ENCODE measurements at places on chromosomes 5 and 9. TPM values are rescaled to one million over a fixed set of nuclear protein-coding genes. Genes with fewer than 3 reads are reported as not detected.

DNA sequence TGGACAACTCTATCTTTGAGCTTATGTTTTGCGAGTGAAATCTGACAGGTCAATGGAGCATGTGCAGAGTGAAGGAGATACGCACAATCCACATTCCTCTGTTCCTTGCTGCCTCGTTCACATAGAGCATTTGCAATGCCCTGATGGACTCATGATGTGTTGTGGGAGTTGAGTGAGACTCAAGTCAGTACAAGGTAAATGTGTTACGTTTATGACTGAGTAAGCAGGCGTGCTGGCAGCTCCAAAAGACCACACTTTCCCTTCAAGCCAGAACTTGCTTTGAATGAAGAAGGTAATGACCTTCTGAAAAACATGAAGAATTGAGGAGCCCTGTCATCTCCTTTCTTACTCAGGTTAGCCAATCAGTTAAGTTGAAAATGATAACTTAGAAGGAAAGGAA lies 477.8 kb downstream of the CTNND2 start:
- no peak overlapping the region for H3K4me3 ChIP-seq
- no peaks in the 10 kb centered on the region for H3K4me1 ChIP-seq
- no peaks in the 10 kb centered on the region for H3K36me3 ChIP-seq
- H3K27ac ChIP-seq = no peak overlapping the region
- no peak for DNase-seq

DNA sequence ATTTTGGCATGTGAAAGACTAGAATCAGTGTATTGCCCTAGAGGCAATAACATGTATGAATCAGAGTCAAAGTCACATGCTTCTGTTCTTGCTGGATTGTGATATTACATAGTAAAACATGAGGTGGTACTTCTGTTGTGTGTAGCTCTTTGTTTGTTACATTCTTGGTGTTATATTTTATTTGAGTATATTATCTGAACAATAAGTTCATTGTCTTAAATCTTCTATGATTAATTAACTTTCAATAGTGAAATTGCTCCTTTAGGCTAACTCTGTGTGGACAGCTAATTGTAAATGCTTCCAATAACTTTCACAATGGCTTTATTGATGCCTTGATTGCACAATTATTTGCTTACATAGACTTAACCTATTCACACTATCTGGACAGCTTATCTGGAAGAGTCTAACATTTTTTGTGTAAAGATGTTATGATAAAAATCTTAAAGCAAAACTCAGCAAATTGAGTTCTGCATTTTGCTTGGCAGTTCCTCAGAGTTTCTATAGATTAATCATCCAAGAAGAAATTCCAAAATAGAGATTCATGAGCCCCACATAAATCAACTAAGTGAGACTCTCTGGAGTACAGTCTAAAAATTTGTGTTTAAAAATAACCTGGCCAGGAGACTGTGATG lies 239.6 kb upstream of the TUSC1 start:
- no peaks in the 10 kb centered on the region for H3K4me1 ChIP-seq
- no peaks in the 10 kb centered on the region for H3K27me3 ChIP-seq
- no peak overlapping the region for H3K27ac ChIP-seq
- no peak for DNase-seq
- H3K36me3 ChIP-seq = no peaks in the 10 kb centered on the region
- H3K4me3 ChIP-seq = no peak overlapping the region

DNA sequence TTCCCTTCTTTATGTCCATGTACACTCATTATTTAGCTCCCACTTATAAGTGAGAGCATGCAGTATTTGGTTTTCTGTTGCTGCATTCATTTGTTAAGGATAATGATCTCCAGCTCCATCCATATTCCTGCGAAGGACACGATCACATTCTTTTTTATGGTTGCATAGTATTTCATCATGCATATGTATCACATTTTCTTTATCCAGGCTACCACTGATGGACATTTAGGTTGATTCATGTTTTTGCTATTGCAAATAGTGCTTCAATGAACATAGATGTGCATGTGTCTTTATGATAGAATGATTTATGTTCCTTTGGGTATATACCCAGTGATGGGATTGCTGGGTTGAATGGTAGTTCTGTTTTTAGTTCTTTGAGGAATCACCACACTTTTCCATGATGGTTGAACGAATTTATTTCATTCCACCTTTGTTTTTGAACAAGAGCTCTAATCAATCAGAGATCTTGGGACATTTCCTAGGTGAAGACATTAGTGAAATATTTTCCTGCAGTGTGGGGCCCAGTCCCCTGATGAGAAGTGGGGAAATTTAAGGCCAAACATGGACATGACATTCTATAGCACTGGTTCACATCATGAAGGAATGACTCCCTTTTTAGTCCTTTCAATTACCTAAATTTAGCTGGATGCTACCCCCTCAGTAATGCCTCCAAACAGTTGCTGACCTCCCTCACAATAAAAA lies 7.1 kb upstream of the TEX48 start:
- H3K27ac ChIP-seq = no peak overlapping the region
- no peak for DNase-seq
- no peaks in the 10 kb centered on the region for H3K4me1 ChIP-seq
- no peaks in the 10 kb centered on the region for H3K36me3 ChIP-seq
- H3K27me3 ChIP-seq = no peaks in the 10 kb centered on the region

DNA sequence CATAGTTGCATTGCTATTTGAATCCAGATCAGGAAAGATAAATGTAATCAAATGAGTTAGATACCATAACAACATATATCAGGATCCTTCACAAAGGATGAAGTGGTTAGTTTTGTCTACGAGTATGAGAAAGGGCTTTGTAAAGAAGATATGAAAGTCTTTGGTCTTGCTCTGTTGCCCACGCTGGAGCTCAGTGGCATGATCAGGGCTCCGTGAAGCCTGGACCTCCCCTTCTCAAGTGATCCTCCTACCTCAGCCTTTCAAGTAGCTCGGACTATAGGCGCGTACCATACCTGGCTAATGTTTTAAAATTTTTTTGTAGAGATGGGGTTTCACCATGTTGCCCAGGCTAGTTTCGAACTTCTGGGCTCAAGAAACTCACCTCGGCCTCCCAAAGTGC lies 1.8 kb downstream of the SMC5 start:
- H3K36me3 ChIP-seq = peaks cover 49% of the 10 kb centered on the region
- peak; percentile 36 for DNase-seq
- peak overlapping the region; percentile 94 for H3K4me3 ChIP-seq
- H3K27me3 ChIP-seq = no peaks in the 10 kb centered on the region
- no peak overlapping the region for H3K27ac ChIP-seq

GRCh38 chr5:1108023-1108864 lies 3.6 kb downstream of the SLC12A7 start:
- H3K27ac ChIP-seq = no peak overlapping the region
- DNase-seq = no peak
- H3K36me3 ChIP-seq = no peaks in the 10 kb centered on the region
- H3K4me3 ChIP-seq = no peak overlapping the region
- H3K4me1 ChIP-seq = no peaks in the 10 kb centered on the region

DNA sequence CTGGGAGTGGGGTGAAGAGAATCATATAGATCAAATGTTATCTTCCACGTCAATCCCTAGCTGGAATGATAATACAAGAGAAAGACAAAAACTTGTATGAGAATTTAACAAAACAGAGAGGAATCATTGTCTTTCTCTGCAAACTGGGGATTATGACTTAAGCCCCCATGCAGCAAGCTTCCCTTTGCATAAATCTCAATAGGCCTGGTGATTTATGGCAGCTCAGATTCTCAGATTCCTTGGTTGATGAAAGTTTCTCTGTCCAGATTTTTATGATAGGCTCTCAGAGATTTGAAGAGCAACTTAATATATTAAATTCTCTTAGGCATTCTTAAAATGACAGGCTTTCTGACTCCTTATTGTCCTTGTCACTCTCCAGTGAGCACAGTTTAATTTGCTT lies 56.0 kb downstream of the RASGRF2 start:
- H3K27ac ChIP-seq = peak overlapping the region; percentile 36
- no peak overlapping the region for H3K4me3 ChIP-seq

DNA sequence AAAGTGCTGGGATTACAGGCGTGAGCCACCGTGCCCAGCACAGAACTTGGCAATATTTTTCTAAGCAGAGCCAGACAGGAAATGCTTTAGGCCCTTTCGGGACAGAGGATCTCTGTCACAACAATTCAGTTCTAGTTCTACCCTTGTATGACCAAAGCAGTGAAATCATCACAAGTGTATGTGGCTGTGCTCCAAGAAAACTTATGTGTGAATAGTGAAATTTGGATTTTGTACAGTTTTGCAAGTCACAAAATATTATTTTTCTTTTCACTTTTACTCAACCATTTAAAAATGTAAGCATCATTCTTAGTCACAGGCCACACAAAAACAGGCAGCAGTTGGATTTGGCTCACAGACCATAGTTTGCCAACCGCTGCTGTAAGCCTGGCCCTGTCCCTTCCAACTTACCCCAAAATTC lies 20.4 kb upstream of the PRUNE2 start:
- H3K4me3 ChIP-seq = no peak overlapping the region
- H3K27ac ChIP-seq = no peak overlapping the region
- no peak for DNase-seq
- H3K27me3 ChIP-seq = no peaks in the 10 kb centered on the region

GRCh38 chr5:155282503-155283107 lies 269.1 kb downstream of the KIF4B start:
- no peak for DNase-seq
- H3K36me3 ChIP-seq = no peaks in the 10 kb centered on the region
- H3K4me1 ChIP-seq = no peaks in the 10 kb centered on the region

DNA sequence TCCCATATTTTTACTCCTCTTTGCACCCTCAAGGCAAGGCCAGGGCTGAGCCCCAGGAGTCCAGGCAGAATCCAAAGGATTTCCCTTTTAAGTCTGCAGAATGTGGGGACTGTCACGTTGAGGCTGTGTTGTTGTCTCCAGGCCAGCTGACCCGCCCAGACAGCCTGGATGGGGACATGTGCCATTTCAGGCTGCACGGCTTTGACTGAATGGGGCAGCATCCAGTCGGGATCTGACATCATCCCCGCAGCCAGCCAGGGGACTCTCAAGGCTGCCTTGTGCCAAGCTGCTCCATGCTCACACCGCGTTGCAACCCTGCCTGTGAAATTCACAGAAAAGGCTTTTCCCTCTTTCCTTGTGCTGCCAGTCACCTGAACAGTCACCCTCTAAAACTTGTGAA lies 2.2 kb upstream of the ZNF366 start:
- H3K27ac ChIP-seq = no peak overlapping the region
- no peaks in the 10 kb centered on the region for H3K36me3 ChIP-seq
- DNase-seq = no peak
- H3K4me3 ChIP-seq = no peak overlapping the region
- peaks cover 4% of the 10 kb centered on the region for H3K4me1 ChIP-seq

- no peak overlapping the region for H3K27ac ChIP-seq
- DNase-seq = no peak
- H3K27me3 ChIP-seq = no peaks in the 10 kb centered on the region
Measured at GRCh38 chr5:122145906-122146305, 16.6 kb downstream of the ZNF474 start.

DNA sequence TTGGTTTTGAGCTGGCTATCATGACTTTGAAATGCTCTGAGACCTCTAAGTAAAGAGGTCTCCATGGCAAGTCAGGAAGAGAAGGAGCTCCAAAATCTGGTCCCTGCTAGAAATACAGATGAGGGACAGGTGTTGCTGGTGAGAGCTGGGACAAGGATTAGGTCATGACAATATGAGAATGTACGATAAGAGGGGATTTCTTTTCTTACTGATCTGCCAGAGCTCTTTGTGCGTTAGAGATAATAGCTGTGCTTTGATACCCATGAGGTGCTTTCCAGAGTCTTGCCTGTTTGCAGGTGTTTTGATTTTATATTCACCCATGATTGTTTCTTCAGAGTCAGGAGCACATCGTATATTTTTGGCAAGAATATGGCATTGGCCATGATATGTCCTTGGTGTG lies 56.5 kb downstream of the ANKRD33B start:
- H3K4me3 ChIP-seq = no peak overlapping the region
- H3K27ac ChIP-seq = no peak overlapping the region
- no peaks in the 10 kb centered on the region for H3K27me3 ChIP-seq
- no peaks in the 10 kb centered on the region for H3K36me3 ChIP-seq
- H3K4me1 ChIP-seq = peaks cover 12% of the 10 kb centered on the region

DNA sequence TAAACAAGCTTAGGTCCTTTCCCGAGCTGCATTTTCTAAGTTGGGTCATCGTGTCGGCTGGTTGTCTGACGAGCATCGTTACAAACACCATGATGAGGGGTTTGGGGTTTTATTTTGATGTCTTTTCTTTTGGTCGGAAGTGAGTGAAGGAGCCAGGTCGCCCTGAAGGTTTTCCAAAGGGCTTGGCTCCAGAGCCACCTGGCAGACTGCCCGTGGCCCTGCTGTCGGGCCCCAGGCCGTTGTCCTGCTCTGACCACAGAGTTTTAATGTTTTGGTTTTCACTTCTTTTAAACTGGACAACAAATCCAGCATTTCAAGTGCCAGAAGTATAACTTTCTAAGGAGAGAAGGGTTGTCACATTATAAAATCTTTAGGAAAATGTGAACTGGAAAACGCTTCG lies 42.3 kb downstream of the TENT4A start:
- DNase-seq = no peak
- H3K4me1 ChIP-seq = no peaks in the 10 kb centered on the region
- peaks cover 31% of the 10 kb centered on the region for H3K36me3 ChIP-seq
- H3K27me3 ChIP-seq = no peaks in the 10 kb centered on the region

DNA sequence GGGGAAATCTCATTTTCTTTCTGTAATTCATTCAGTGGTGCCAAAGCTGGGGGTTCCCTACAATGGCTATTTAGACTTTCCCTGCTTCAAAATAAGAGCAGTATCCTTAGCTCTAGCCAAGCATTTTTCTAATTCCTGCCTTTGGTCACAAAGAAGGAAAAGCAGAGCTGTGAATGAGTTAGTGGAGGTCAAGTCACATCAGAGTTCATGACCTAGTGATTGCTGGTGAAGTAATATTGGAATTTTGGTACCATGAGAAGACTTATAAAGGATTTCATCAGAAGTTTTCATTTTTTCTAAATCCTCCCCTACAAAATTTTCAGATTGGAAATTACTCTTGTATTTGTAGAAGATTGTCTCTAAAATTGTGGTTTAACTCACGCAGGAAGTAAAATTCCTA lies 28.0 kb downstream of the DNAJC21 start:
- H3K27ac ChIP-seq = no peak overlapping the region
- no peaks in the 10 kb centered on the region for H3K27me3 ChIP-seq
- peaks cover 19% of the 10 kb centered on the region for H3K36me3 ChIP-seq
- H3K4me1 ChIP-seq = no peaks in the 10 kb centered on the region
- no peak overlapping the region for H3K4me3 ChIP-seq

- no peaks in the 10 kb centered on the region for H3K27me3 ChIP-seq
- no peak overlapping the region for H3K27ac ChIP-seq
- DNase-seq = no peak
- H3K36me3 ChIP-seq = no peaks in the 10 kb centered on the region
- no peak overlapping the region for H3K4me3 ChIP-seq
Measured at GRCh38 chr5:26181582-26181981, 856.8 kb downstream of the CDH9 start.

GRCh38 chr5:170161069-170161468 lies 55.4 kb downstream of the FOXI1 start:
- peak overlapping the region; percentile 20 for H3K4me3 ChIP-seq
- H3K4me1 ChIP-seq = peaks cover 90% of the 10 kb centered on the region
- no peaks in the 10 kb centered on the region for H3K27me3 ChIP-seq
- DNase-seq = peak; percentile 93

Gene PPP3R2
- total RNA-seq = not detected

Gene SLC30A5
- total RNA-seq = 66.1 TPM

Gene PCDHGA3
- not detected for total RNA-seq

Gene ADAMTS13
- total RNA-seq = 0.34 TPM

Gene INSL4
- total RNA-seq = not detected

Gene CCNJL
- not detected for total RNA-seq
